NCI-H510A (cell line): ENCODE measurements at places on chromosomes 13 and 19.
A peak's percentile ranks its signal among the peaks of the same experiment; 100 is the strongest.

DNA sequence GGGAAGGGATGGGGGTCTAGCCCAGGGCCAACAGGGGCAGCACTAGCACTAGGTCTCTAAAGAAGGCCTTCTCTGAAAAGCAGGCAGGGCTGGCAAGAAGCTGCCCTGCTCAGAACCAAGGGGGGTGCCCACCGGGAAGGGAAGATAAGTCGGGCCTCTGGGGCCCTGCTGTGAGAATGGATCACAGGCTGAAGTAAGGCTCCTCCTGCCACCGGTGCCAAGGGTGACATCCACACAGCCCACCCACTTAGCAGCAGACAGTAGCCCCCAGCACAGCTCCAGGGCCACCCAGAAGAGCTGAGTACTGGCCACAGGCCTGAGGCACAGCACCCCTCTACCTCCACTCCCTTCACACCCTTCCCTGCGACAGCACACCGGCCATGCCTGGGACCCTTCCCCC is 5.9 kb downstream of the ELL start:
- DNase-seq = no peak

DNA sequence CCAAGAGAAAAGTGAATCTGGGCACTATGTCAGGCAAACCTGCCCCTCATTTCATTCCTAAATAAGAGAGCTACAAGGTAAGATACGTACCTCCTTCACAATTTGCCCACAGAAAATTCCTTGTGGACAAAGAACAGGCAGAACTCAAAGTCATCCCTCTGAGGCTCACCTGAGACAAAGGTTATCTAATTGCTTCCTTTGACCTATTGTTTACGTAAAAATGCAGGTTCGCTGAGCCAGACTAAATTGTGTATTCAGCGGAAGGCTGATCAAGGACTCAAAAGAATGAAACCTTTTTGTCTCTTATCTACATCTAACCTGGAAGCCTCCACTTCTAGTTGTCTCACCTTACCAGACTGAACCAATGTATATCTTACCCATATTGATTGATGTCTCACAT is 213.3 kb downstream of the POSTN start:
- DNase-seq = no peak

GRCh38 chr13:27621366-27622101 is at the start of gene POLR1D:
POLR1D (plus strand) TSS chr13:27621892; CDS start chr13:27621984, 92 bp downstream.
- peak; percentile 56 for DNase-seq

- peak; percentile 40 for DNase-seq
These were observed 28.0 kb downstream of the TSSK6 start for GRCh38 chr19:19487077-19487949.

- DNase-seq = no peak
These were observed 7.4 kb upstream of the JUNB start for GRCh38 chr19:12783849-12784393.

DNA sequence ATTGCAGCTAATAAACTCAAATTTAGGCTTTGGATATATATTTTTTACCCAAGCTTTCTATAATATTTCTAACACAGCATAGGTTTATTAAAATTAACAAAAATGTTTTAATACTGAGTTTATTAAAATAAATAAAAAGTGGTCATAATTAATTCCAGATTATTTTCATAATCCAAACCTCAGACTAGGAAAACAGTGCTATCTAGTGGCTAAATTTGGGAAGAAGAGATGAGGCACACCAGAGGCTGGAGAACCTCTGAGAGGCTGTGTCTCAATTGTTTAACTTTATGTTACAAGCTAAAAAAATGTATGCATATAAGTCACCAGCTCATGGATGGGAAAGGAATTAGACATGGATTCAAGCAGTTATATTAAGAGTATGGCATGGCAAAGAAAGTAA is 392.5 kb downstream of the DIAPH3 start:
- no peak for DNase-seq

GRCh38 chr13:113759525-113760137 is 605 bp downstream of the TMEM255B start:
- DNase-seq = no peak

DNA sequence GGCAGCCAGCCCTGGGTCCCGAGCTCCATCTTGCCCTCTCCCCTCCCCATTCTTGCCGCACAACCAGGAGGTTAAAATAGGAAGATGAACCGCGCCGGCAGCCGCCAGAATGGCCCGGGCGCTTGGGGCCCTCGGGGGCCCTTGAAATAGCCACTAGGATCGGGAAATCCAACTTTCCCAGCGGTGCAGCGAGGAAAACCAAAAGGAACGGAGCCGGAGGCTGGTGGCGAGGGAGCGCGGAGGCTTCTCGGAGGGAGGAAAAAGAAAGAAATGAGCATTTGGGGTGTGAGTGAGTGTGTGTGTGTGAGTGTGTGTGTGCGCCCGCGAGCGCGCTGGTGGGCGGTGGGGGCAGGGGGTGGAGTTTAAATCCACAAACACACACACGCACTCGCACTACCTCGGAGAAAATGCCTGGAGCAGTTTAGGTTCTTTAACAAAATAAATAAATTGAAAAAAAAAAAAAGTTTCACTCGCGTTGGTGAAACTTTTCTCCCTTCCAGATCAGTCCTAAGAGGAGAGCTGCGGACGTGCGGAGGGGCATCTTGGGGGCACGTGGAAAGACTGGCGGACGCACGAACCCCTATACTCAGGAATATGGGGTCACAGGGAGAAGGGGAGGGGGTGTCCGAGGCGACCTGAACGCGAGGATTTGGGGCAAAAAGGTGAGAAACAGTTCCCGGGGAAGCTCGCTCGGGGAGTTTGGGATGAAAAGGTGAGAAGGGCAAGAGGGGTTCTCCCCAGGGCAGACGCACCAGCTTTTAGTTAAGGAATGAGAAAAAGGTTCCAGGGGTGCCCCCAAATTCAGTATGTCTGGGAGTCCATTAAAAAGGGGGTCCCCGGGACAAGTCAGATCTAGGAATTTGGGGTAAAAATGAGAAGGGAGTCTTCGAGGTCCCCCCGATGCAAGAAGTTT is 1.3 kb downstream of the RFX2 start:
- DNase-seq = peak; percentile 24

DNA sequence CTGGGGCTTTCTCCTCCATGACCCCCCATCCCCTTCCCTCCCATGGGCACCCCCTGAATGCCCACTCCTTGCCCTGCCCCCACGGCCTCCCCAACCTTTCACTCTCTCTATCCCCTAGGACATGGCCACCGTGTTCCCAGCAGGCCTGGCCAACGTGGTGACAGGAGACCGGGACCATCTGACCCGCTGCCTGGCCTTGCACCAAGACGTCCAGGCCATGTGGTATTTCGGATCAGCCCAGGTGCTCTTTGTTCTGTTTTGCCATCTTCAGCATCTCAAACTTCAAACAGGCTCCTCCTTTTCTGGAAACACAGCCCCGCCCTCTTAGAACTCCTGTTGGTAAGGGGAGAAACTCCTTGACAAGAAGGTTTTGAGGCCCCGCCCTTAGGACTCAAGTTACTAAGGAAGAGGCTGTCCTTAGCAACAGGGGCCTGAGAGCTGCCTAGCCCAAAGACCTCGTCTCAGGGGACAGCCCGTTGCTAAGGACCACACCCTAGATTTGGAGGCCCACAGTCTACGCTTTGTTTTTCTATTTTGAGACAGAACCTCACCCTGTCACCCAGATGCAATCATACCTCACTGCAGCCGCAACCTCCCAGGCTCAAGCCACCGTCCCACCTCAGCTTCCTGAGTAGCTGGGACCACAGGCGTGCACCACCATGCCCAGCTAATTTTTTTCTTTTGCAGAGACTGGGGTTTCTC is 5.1 kb upstream of the FLT3LG start:
- no peak for DNase-seq

GRCh38 chr19:34260771-34261173 is 6.4 kb downstream of the GARRE1 start:
- DNase-seq = no peak

DNA sequence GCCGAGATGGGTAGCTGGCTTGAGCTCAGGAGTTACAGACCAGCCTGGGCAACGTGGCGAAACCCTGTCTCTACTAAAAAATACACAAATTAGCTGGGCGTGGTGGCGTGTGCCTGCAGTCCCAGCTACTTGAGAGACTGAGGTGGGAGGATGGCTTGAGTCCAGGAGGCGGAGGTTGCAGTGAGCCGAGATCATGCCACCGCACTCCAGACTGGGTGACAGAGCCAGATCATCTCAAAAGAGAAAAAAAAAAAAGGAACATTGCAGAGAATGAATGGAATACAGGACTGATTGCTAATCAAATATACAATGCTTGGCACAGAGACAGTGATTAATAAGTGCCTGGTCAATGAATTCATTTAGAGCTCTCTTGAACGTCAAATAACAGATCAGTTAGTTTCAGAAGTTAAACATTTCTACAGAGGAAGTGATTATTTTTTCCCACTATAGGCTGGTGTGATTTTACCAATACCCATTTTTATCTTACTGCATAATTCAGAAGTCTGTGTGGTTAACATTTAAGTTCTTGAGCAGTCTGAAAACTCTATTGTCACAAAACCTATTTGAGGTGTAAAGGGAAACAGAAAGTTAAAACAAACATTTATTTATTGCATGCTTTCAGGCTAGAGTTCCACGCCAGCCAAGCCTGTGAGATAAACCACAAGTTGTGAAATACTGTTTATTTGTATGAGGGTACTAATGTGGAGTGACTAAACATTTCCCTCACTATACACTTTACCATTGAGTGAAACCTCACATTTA is 7.7 kb upstream of the TBC1D4 start:
- DNase-seq = no peak

- DNase-seq = no peak
These were observed 5.3 kb downstream of the SLC27A1 start for GRCh38 chr19:17475541-17476115.

DNA sequence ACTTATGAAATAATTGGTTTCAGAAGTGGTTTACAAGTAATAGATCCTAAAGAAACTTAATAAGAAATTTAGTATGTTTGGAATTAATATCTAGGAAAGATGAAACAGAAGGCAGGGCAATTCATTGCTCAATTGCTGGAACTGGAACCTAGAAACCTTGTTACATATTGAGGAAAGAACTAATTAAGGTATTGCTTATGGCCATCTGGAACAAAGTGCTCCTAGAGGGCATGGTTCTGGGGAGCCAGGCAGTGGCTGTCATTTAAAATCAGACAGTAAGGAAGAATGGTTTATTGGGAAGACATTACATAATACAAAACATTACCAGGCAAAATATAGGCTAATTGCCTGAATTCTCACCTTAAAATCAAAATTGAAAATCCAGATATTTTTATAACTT is 224.1 kb downstream of the SLITRK6 start:
- DNase-seq = no peak

DNA sequence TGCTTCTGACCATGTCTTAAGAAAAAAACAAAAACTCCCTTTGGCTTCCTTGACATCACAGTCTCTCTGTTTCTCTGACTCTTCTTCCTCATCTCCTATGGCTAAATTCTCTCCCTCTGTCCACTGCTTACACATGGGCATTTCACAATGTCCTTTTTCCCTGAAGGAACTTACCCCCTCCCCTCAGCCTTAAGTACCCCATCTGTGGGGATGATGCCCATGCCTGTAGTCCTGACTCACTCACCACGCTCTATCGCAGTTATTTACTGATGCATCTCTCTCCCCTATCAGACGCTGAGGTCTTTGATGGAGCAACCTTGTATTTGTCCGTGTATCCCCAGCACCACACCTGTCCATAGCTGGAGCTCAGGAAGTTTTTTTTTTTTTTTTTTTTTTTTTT is 32.4 kb downstream of the ACTN4 start:
- DNase-seq = no peak

DNA sequence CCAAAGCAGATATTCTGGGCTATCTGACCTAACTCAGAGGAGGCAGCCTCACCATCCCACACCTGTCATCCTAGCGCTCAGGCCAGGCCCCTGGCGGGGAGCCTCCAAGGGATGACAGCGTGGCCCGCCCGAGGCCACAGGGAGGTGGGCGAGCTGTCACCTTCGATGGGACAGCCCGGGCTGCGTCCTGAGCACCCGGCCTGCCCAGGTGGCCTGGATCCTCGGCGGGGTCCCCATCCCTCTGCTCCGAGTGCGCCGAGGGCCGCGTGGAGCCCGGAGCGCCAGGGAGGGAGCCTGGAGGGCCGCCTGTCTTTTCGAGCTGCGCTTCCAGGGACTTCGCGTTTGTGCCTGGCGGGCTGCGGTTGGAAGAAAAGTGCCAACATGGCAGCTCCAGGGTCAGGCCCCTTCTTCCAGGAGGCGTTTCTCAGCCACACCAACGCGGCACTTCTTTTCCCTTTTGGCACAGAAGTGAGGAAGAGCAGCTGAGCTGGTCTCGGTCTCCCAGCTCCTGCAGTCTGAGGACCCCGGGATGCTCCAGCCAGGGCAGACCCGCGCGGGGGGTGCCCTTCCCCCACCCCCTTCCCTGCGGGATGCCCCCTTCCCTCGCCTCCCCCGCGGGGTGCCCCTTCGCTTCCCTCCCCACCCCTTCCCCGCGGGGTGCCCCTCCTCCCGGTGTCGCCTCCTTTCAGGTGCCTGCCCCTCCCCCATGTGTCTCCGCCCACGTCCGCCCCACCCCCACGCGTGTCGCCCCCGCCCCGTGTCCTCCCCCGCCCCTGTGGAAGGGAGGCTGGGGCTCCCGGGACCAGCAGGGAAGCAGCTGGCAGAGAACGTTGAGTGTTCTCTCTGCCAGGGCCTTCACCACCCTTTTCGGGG is 42.3 kb downstream of the GJA3 start:
- no peak for DNase-seq

GRCh38 chr19:21568816-21569493 is 63.6 kb downstream of the ZNF429 start:
- peak; percentile 91 for DNase-seq

DNA sequence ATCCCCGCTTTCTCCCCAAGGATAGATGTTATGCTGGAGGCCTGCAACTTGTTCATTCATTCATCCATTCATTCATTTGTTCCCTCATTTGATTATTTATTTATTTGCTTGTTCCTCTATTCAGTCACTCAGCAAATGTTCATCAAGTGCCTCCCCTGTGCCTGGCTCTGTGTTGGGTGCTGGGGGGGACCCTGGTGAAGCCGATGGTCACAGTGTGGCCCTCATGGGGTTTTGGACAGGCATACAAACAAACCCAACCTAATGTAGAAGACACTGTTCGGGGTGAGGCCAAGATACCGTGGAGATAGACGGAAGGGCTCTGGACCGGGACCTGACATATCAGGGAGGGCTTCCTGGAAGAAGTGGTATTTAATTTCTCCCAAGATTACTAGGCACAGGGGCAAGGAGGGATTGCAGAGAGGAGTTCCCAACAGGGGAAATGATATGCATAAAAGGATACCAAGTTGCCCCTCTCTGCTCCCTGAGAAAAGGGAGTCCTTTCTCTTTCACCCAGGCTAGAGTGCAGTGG is 58.1 kb downstream of the ZNF536 start:
- DNase-seq = no peak

DNA sequence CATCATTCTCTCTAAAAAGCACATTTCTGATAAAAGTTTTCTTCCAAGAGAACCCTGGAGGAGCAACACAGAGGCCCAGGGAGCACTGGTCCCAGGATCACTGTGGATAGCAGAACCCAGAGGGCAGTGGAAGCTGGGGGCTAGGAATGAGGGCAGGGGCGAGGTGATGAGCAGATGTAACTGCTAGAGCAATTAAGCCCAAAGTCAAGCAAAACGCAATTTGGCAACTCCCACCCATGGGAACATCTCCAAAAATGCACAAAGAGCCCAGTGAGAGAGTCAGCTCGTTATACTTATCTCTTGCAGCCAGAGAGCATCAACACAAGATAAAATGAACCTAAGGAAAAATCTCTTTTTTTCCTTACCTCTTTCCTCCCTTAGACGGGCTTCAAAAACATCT is 284.2 kb downstream of the TBC1D4 start:
- DNase-seq = no peak

GRCh38 chr19:29120466-29120865 is 92.5 kb downstream of the UQCRFS1 start:
- DNase-seq = no peak

- no peak for DNase-seq
These were observed 13.6 kb downstream of the PRKCSH start for GRCh38 chr19:11448923-11449554.

- no peak for DNase-seq
These were observed 259.2 kb downstream of the RFC3 start for GRCh38 chr13:34076943-34077703.
